Neural crest cell (in vitro differentiated cells): ENCODE measurements at places on chromosomes 3 and 15.

- DNase-seq = no peak
These were observed 234.3 kb downstream of the TLE3 start for GRCh38 chr15:69863446-69863845.

- no peak for DNase-seq
These were observed 173.2 kb upstream of the PRICKLE2 start for GRCh38 chr3:64398476-64398875.

GRCh38 chr3:155327430-155327829 lies 33.9 kb upstream of the STRIT1 start:
- DNase-seq = no peak

DNA sequence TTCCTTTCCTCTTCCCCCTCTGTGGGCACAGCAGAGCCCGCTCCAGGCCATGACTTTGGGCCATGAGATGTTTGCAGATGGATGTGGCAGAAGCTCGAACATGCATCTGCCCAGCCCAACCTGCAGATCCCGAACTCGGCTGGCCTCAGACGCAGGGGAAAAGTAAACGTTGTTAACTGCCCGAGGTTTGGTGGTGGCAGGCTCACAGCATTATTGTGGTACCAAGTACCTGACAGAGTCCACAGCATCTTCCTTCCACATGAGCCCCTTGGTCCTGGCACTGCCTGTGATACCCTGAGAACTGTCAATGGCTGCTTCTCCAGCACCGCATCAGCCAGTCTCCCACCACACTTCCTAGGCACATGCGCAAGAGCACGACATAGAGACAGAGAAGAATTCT lies 424.3 kb downstream of the OCA2 start:
- DNase-seq = no peak

DNA sequence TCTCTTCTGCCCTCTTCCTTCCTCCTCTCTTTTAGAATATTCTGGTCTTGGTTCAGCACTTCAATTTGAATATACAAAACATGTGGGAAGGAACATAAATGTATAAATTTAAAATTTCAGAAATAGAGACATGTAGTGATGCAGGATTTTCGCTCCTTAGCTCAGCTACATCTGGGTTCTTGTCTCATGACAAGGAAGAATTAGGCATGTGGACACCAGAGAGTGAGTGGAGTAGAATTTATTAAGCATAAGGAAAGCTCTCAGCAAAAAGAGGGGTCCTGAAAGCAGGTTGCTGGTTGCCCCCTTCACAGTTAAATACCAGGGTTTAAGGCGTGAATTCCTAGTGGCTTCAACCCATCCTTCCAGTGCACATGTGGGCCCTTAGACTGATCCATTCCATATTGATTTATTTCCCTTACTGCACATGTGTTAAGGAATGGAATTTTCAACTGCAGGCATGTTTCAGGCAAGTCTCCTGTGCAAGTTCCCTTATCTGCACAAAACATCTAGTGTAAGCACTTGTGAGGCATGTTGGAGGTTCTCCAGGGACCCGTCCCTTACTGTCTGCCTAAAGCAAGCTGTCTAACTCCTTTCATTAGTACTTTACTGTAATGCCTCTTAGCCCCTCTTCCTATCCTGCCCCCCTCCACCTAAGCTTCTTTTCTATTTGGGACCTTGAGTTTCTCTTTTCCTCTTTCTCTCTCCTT lies 133.2 kb upstream of the STRIT1 start:
- DNase-seq = no peak
